ENCODE measurements at places on chromosomes 3 and 15. TPM values are rescaled to one million over a fixed set of nuclear protein-coding genes. Genes with fewer than 3 reads are reported as not detected.

DNA sequence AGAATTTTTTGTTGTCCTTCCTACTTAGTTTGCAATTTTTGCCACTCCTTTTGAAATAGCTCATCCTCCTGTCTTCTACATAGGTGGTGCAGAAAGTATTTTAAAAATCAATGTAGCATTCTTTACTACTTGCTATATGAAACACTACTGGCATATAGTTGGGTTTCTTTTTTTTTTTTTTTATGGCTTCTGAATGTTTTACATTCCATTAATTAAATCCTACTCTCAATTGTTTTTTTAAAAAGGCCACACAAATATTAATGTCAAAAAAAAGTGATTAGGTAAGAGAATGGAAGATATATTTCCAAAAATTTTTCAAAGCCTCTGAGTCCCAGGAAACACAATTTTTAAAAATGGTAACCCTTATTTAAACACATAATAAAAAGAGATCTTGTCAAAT lies 262.6 kb downstream of the MAGI1 start:
- DNase-seq, result no peak

GRCh38 chr15:71656425-71656824 lies 153.9 kb upstream of the NR2E3 start:
- DNase-seq, result no peak

DNA sequence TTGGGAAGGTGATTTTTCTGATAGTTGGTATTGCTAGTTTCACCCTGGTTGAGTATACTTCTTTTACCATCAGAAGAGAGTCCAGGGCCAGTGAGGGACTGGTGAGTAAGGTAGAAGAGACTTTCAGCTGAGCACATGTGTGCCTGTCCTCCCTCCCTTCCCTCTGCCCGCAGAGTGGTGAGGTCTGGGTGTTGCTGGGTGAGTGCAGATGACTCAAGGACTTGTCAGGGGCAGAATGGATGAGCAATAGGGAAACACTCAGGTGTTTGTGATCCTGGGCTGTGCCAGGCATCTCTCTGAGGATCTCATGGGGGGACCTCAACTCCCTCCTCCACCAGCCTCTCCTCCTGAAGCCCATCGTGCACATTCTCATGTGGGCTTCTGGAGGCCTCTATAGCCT lies 76.0 kb upstream of the GSK3B start:
- DNase-seq, result no peak

DNA sequence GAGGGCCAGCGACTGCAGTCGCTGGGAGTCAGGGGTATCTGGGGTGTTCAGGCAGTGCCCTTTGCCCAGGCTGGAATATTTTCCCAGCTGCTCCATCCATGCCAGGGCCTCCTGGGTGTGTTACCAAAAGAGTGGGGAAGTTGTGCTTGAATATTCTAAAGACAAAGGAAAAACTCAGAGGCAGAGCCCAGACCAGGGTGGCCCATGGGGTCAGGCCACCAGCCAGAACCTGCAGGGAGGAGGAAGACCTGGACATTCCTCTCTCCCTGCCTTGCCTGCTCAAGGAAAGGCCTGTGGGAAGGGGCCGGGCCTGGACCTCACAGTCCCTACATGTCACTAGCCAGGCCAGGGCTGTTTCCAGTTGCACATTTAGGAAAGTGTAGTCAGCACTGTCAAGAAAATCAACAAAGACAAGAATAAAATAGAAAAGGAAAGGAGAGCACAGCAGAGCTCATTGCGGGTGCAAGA lies 16.0 kb upstream of the KLF15 start:
- DNase-seq, result no peak

- DNase-seq, result peak; percentile 18
Measured at GRCh38 chr3:27714692-27715453, 7.2 kb downstream of the EOMES start.

GRCh38 chr3:185976100-185976499 lies 38.3 kb upstream of the TRA2B start:
- DNase-seq, result no peak

DNA sequence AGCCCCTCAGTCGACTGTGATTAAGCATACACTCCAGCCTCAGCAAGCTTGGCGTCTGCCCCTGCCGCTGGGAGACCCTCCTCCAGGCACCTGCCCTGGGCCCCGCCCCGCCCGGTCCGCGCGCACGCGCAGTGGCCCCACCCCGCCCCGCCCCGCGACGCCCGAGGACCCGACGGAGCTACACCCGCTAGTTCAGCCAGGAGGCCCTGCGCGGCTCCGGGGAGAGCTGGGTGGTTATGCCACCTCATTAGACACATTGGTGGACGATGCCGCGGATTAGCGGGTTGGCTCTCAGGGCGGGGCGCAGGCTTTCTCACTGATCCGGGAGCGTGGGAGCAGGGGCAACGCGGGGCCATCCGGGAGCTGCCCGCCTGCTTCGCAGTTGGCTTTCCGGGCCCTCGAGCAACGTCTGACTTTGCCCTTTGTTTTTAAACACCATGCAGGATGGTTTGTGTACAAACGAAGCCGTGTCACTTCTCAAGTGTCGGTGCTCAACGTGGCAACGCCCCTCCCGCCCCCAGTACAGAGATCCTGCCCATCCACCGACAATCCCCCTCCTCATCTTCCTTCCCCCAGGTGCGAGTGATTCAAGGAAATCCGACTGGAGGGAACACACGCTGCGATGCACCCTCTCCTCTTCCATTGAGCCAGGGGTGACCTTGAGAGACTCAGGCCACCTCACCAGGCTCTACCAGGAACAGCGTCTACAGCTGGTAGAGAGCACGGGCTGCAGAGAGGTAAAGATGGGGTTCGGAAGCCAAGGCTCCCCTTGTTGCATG lies 109.3 kb downstream of the SHQ1 start:
- no peak for DNase-seq

- no peak for DNase-seq
Measured at GRCh38 chr3:159844801-159845261, 143.8 kb upstream of the IL12A start.

- no peak for DNase-seq
Measured at GRCh38 chr3:164186095-164186494, 892.2 kb downstream of the SI start.

DNA sequence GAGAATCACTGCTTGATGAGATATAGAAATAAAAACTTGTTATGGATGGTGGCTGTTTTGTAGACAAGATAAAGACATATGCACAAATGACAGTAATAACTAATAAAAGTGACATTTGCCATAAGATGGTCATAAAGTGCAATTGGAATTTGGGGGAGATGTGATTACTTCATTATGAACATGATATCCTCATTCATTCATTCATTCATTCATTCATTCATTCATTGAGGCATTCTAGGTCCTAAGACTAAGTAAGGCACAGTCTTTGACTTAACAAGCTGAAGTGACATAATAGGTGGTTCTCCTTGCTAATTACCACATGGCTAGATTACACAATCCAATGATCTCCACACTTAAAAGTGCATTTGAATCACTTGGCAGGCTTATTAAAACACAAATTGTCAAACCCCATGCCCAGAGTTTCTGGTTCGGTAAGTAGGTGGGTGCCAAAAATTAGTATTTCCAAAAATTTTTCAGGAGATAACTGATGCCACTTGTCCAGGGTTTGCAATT lies 18.9 kb downstream of the RAP2B start:
- no peak for DNase-seq

GRCh38 chr3:52110502-52110901 lies 43.7 kb downstream of the POC1A start:
- no peak for DNase-seq

The IGDCC3 gene
- 51.8 TPM for total RNA-seq

The UNC13C gene
- total RNA-seq, result 0.04 TPM

The A4GNT gene
- not detected for total RNA-seq
